Activated CD4-positive, CD25-positive, alpha-beta regulatory T cell treated with anti-CD3 and anti-CD28 coated beads, Interleukin-2, amount 50 U/mL, for 16 hours (primary cell): ENCODE measurements at places on chromosomes 2 and 18.

DNA sequence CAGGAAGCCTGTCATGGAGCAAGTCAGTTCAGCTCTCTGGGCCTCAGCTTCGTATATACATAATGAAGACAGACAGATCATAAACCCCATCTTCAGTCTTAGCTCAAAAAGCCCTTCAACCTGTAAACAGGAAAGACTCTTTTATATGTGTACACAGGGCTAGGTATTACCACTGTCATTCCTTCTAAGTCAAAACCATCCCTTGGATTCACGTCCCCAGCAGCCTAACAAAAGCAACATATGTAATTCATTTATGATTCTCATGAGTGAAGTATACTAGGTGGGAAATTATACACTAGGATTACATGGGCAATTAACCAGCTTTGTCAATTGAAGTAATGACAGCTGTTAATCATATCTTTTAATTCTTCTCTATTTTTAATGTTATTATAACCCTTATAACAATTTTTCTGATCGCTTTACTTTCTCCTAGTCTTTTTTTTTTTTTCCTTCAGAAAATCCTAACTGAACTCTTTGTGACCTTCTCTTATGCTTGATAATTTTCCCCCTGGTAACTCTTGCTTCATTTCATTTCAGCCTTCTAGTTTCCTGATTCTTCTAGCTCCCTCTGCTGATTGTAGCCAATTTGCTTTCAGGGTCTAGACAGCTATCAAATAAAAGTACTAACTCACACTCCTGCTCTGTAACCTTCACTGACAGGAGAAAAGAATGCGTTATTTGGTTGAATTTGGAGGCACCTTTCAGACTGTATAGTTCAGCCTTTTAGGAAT lies 99.7 kb downstream of the RBM43 start:
- no peak for DNase-seq

DNA sequence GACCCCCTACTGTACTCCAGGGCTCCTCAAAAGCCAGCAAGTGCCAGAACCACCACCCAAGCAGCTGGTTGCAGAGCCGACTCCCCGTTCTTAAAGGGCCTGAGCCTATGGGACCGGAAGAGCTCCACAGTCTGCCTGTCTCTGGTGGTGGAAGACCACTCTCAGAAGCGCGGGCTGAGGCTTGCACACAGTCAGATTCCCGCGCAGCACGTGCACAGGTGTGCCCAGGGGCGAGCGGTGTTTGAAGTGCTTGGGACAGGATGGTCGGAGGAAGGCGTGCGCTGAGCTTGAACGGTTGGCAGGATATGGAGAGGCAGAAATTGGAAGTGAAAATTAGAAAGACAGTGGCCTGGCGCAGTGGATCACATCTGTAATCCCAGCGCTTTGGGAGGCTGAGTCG lies 64.8 kb downstream of the CYP26B1 start:
- DNase-seq, result no peak

DNA sequence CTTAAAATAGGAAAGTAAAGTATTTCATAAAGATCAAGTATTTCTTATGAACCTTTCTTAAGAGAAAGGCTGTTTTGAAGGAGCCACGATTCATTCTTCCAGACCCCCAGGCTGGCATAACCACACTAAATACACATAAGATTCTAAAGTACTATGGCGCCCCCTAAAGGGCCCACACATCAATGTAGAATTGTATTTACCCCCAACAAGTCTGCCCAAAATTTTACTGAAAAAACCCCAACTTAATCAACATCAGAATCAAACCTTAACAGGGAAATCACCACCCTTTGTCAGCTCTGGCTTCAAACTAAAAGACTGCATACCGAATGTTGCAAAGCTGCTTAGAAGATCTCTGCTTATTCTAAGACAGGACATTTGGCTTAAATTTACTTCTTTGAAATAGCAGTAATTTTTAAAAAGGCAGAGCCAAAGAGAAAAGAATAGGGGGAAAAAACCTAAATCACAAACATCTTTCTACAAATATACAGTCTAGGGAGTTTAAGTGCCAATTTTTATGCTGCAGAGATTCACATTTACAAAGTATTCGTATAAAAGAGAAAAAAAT lies 20.4 kb upstream of the BCL2 start:
- no peak for DNase-seq

DNA sequence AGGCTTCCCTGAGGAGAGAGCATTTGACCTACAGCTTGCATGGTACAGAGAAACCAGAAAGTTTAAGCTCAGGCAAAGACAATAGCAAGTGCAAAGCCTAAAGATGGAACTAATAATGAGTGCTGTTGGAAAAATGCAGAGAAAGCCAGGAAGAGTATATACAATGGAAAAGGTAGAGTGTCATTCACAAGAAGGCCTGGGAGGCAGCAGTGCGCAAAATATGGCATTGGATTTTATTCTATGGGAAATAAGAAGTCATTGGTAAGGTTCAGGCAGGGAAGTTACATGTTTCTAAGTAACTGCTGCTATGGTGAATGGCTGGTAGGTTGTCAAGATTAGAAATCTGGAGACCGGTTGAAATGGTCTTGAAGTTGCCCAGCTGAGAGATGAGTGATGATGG lies 2167.3 kb upstream of the CELF4 start:
- DNase-seq, result no peak

- DNase-seq, result no peak
Observed at GRCh38 chr2:23355001-23355400, 30.0 kb upstream of the KLHL29 start.

- no peak for DNase-seq
Observed at GRCh38 chr2:142914507-142915313, 37.2 kb downstream of the KYNU start.

- no peak for DNase-seq
Observed at GRCh38 chr18:50199346-50199855, 4.5 kb upstream of the MYO5B start.

GRCh38 chr2:148903294-148903693 lies 28.3 kb downstream of the KIF5C start:
- no peak for DNase-seq

DNA sequence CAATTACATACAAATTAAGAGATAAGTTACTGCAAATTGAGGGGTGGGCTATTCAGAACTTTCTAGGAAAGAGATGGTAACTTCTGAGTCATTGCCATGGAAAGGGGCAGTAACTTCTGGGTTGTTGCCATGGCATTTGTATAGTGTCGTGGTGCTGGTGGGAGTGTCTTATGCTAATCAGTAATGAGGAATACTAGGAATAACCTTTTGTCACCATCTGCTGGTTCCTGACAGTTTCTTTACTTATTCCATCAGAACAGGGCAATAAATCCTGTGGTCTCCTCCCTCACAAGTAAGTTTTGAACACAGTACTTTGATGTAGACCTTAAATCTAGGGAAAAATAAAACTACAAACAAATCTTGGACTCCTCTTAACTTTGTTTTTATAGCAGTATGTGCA lies 435.4 kb downstream of the BCL11A start:
- no peak for DNase-seq

DNA sequence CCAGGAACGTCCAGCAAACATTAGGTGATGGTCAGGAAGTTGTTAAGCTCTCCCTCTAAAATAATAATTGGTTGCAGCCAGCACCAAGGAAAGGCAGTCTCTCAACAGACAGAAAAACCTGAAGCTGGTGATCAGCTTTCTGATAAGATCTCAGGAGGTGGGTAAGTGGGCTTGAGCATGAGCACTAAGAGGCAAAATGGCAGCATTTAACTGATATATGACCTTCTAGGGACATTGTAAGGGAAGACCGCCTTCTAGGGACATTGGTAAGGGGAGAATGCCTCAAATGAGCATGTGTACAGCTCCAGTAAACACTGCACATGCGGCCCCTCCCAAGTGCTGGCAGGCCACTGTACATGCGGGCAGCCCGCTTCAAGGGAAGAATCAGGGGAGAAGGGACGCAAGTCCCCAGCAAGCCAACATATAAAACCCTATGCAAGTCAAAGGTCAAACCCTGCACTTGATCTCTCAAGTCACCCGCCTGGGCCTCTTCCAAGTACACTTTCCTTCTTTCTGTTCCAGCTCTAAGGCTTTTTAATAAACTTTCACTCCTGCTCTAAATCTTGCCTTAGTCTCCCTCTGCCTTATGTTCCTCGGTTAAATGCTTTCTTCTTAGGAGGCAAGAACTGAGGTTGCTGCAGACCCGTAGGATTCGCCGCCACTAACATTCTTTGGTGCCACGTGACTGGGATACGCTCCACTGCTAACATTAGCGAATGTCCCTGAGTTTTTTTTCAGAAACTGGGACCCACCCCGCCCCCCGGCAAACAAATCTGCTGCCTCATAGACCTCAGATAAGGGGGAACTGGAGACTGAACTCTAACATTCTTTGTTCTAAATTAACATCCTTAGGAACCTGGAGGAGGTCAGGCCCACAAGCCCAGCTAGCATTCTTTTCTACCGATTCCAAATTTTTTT lies 463.8 kb downstream of the LPIN1 start:
- no peak for DNase-seq

DNA sequence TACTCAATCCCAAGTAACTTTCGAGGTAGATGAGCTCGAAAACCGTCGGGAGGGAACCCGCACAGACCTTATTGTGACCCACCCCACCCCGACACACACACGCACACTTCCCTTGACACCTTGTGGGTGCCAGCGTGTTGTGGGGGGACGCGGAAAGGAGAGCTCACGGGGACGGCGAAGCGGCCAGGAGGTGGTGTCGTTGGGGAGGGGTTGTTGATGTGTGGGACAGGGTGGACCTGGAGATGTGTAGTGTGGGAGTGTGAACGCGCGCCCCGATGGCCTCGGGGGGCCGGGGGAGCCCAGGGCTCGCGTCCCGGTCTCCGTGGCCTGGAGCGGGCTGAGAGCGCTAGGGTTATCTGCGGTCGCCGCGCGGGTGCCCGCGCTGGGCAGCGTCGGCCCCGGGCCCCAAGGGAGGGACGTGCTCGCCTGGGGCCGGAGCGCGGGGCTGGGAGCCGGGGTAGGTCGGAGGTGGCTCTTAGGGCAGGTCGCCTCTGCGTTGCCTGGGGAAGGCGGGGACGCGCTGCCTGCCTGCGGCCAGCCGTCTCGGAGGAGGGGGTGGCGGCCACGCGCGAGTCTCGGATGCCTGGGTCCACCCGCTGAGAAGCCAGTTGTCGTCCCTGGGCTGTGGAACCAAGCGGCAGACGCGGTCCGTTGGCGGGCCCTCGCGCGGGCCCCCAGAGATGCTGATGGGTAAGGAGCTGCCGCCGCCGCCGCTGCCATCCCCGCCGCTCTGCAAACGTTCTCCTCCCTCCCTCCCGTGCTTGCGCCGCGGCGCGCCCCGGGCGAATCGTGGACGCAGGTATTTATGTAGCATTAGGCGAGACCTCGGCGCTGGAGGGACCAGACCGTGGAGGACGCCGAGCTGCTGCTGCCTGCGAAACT lies 1.6 kb downstream of the KLHL29 start:
- no peak for DNase-seq

GRCh38 chr2:197324801-197325200 lies 14.2 kb upstream of the ANKRD44 start:
- no peak for DNase-seq

DNA sequence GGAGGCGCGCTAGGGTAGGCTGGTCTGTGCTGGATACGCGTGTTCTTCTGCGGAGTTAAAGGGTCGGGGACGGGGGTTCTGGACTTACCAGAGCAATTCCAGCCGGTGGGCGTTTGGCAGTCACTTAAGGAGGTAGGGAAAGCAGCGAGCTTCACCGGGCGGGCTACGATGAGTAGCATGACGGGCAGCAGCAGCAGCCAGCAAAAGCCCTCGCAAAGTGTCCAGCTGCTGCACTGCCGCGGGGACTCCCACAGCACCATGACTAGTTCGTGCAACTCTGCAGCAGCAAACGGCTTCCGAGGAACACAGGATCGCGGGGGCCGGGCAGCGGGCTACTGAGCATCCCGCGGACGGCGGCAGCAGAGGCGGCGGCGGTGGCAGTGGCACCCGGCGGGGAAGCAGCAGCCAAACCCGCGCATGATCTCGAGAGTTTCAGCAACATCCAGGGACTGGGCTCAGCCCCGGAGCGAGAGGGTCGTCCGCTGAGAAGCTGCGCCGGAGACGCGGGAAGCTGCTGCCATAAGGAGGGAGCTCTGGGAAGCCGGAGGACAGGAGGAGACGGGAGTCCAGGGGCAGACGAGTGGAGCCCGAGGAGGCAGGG lies 368 bp downstream of the TMEFF2 start:
- DNase-seq, result no peak

DNA sequence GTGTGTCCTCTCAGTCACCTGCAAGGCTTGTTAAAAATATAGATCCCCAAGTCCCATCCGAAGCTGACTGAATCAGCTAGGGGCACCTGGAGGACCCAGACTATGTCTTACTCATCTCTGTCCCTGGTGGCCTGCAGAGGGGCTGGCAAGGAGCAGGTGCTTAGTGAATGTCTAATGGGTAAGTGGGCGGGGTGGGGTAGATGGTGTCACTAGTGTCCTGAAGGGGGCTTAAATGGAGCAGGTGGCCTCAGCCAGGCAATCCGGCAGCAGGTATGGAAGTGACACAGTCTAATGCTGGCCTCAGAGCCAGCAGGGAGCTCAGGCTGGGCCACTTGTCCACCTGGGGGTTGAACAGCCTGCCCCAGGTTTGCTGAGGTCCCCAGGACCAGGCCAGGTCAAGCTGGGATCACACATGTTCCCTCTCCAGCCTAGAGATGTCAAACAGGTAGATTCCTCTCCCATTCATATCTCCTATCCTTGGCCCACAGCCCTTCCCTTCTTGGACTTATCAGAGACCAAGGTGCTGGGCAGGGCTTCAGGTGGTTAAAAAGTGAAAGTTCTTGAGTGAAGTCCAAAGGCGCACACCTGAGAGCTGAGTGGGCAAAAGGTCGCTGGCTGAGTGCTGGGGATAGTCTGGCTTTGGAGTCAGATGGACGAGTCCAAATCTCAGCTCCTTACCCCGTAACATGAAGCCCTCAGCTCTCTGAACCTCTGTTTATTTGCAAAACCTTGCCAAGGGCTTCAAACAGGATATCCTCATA lies 1.7 kb downstream of the STEAP3 start:
- no peak for DNase-seq

DNA sequence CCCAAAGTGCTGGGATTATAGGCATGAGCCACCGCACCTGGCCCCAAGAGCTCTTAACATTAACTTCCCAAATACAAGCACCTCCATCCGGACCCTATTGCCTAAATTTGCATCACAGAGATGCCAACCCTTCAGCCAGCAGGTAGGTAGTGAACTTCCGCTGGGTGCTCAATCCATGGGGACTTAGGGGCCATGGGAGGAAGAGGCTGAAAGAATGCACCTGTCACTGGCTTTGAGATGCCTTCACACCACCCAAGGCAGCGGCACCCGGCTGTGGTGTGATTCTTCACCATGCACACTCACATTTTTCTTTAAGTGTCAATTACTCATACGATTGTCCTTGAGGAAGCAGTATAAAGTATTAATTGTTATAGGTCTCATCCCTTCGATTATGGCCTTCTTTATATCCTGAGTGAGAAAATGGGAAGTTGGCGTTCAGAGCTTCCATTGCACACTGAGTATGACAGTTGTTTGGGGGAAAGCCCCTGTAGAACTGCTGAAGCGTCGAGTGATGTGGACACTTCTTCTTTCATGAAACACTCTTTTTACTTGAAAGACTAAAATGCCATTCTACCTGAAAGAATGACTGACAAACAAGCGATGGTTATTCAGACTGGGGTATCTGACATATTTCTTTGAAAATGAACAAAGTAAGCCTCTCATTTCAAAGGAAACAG lies 51.8 kb upstream of the BIN1 start:
- DNase-seq, result no peak

- DNase-seq, result no peak
Observed at GRCh38 chr2:9331704-9332103, 91.6 kb downstream of the ITGB1BP1 start.

- no peak for DNase-seq
Observed at GRCh38 chr2:164756773-164757172, 84.8 kb downstream of the COBLL1 start.

GRCh38 chr2:48265169-48266030 lies 264.6 kb upstream of the STON1 start:
- no peak for DNase-seq

GRCh38 chr18:62386601-62387000 lies 61.5 kb downstream of the TNFRSF11A start:
- no peak for DNase-seq

GRCh38 chr2:33411765-33412164 lies 64.7 kb upstream of the RASGRP3 start:
- no peak for DNase-seq
